ENCODE measurements at places on chromosomes 16 and 17.

GRCh38 chr17:41352597-41353366 lies 2.2 kb upstream of the KRT33A start:
- DNase-seq = no peak

GRCh38 chr17:48333034-48333530 lies 96.9 kb downstream of the SKAP1 start:
- no peak for DNase-seq

DNA sequence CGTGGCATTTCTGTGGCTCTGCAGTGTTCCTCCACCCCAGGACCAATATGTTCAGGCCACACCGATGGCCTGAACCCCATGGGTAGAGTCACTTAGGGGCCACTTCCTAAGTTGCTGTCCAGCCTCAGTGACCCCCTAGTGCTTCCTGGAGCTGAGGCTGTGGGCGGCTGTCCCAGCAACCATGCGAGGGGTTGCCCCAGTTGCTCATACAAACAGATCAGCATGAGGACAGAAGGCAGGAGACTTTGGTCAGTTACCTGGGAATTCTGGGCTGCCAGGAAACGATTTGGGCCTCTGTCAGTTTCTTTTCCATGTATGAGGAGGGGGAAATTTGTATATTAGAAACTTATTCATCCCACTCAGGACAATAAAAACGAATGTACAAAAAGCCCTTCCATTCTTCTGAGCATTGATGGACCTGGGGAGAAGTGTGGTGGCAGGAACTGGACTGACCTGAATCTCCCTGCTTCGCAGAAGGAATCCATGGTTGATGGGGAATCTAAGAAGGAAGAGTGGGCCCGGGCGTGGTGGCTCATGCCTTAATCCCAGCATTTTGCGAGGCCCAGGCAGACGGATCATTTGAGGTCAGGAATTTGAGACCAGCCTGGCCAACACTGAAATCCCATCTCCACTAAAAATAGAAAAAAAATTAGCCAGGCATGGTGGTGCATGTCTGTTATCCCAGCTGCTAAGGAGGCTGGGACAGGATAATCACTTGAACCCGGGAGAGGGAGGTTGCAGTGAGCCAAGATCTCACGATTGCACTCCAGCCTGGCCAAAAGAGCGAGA lies 4.9 kb upstream of the IL32 start:
- DNase-seq = no peak

- no peak for DNase-seq
Observed at GRCh38 chr16:71188956-71189712, 41.4 kb downstream of the HYDIN start.

- DNase-seq = no peak
Observed at GRCh38 chr17:57226793-57227192, 29.5 kb upstream of the MSI2 start.

GRCh38 chr17:18042983-18043382 lies 3.8 kb downstream of the GID4 start:
- DNase-seq = no peak

GRCh38 chr16:47395733-47396498 lies 64.9 kb downstream of the ITFG1 start:
- no peak for DNase-seq

DNA sequence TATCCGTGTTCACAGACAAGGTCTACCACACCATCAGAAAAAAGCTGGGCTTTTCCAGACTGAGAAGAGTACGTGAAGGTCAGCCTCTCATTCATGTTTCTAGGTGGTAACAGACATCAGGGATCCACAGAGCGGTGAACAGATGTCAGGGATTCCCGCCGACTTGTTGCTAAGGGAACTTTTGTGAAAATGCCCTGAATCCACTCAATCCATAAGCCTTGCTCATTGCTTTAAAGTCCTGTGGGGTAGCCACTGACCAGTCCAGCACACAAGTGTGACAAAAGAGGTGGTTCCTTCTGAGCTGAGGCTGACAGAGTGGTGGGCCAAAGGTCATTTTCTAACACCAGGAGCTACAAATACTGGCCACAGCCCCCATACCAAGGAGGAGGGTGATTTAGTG lies 5.9 kb downstream of the GAS7 start:
- DNase-seq = no peak
